ENCODE measurements at places on chromosomes 12 and 14. TPM values are rescaled to one million over a fixed set of nuclear protein-coding genes. Genes with fewer than 3 reads are reported as not detected.

- H3K4me3 ChIP-seq, result no peak overlapping the region
- H3K4me1 ChIP-seq, result peaks cover 47% of the 10 kb centered on the region
- H3K27ac ChIP-seq, result no peak overlapping the region
Measured at GRCh38 chr14:96802963-96803362, 5.8 kb downstream of the VRK1 start.

The RASSF9 gene
- not detected for total RNA-seq

The TC2N gene
- 298 TPM for total RNA-seq

The PLA2G1B gene
- not detected for total RNA-seq

DNA sequence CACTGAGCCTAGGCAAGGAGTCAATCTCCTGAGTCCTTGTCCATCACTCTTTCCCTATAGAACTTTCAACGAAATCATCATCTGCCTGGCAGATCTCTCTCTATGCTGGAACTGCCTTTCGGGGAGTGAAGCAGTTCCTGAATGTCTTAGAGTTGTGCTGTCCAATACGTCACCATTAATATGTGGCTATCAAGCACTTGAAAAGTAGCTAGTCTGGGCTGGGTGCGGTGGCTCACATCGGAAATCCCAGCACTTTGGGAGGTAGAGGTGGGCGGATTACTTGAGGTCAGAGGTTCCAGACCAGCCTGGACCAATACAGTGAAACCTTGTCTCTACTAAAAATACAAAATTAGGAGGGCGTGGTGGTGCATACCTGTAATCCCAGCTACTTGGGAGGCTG is 35.1 kb downstream of the NRDE2 start:
- H3K36me3 ChIP-seq, result peaks cover 73% of the 10 kb centered on the region
- DNase-seq, result no peak
- no peaks in the 10 kb centered on the region for H3K27me3 ChIP-seq
- H3K4me1 ChIP-seq, result peaks cover 12% of the 10 kb centered on the region

The ATF7 gene
- total RNA-seq, result 25.8 TPM

The TSHR gene
- total RNA-seq, result not detected

The CPNE6 gene
- not detected for total RNA-seq

DNA sequence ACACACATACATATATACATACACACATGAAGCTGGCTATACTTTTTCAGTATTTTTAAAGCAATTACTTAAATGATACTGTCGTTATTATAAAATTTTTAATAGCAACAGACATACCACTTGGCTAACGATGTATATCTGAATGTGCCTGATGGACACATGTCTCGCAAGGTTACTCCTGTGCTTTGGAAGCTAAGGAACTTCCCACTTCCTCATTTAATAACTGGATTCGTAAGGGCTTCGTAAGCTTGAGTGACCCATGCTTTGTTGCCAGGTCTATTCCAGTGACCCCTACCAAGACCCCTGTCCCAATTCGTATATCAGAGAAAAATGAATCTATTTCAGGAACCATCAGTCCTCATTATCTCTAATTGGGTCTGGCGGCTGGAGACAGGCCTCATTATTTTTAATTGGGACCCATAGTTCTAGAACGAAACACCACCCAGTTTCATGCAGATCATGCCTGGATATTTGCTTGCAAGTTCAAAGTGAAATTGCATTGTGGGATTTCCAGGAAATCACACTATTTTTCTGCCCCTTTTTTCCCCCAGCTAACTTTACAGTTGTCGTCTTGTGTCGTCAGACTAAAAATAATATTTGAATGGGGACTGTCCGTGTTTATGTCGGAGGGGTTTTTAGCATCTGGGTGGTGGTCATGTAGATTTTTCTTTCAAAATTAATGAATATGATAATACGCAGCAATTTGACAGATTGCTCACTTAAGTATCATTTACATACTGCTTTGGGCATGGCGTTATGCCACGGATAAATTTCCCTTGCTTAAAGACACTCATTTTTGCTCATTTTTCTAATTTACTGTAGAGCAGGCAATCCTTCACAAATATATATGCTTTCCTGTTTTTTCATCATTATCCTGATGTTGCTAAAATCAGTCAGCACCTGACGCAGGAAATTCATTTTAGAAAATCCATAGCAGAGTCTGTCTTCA is 17.1 kb upstream of the MYO1H start:
- no peak overlapping the region for H3K4me3 ChIP-seq
- H3K27me3 ChIP-seq, result no peaks in the 10 kb centered on the region
- no peaks in the 10 kb centered on the region for H3K4me1 ChIP-seq
- no peak for DNase-seq
